ENCODE measurements at places on chromosomes 5 and 9.

GRCh38 chr5:168356592-168356991, 65.1 kb downstream of the WWC1 start:
- DNase-seq, result no peak

DNA sequence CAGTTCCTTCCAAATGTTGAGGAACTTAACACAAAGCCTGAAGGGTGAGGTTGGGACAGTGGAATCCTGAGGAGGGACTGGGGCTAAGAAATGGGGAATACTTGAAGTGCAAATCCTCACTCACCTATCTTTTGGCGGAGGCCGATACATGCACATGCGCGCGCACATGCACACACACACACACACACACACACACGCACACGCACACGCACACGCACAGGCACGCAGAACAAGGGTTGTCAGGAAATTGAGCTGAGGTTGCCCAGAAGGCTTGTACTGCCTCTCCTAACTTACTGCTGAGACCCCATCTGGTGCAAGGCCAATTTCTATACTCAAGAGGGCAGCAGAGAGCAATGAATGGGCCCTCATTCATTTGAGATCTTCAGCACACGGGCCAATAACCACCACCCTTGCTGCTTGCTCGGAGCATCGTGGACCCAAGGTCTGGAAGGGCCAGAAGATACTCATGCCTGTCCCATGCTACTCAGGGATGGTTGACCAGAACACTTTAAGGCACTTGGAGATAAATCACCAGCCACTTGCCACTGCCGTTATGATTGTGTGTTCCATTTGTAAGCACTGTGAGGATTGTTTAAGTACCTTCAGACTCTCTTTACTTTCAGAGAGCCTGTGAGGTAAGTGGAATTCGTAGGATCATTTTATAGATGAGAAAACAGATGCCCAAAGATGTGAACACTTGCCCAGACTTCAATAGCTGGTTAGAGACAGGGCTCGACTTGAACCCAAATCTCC, 21.5 kb downstream of the BTF3 start:
- DNase-seq, result peak; percentile 29

DNA sequence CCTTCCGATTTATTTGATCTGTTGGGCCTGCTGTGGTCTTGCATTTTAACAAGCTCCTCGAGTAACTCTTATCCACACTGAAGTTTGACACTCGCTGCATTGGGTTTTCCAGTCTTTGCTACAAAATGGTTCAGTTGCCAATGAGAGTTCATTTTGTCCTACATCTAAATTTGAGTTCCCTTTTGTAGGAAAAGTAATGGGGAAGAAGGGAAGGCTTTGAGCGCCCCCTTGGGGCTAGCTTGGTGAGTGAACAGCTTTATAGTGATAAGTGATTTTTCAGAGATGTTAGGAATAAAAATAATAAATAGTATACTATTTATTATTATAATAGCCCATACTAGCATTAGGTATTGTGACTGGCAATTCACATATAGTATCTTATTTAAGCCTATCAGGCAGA, 89.9 kb upstream of the GNAQ start:
- peak; percentile 21 for DNase-seq

- DNase-seq, result no peak
Observed at GRCh38 chr5:156036640-156037039, 290.3 kb upstream of the SGCD start.

DNA sequence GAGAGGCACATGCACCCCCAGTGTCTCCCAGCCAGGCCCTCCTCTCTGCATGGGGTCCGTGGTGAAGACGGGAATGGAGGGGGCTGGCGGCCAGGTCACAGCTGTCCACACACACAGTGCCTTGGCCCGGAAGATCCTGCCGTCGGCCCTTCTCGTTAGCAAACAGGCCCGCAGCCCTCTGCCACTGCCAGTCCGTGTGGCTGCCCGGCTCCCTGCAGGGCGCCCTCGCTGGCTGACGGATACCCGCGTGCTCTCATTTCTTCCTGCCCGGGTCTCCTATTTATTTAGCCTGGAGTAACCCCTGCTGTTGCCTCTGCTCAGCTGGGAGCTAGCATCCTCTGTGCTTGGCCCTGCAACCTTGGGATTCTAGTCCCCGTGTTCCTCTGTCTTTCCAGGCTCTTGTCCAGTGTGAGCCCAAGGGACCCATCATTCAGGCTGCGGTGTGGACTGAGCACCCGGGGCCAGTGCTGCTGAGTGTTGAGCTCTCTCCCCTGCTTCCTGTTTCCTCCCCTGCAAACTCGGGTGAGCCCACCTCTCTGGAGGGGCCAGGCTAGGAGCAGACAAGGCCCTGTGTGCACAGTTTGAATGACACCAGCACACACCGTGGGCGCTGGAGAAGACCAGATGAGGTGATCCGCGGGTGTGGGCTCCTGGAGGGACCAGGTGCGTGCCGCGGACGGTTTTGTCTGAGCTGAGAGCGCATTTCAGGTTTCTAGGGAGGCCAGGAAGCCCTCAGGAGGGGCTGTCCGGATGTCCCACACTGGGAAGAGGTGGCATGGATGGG, 14.6 kb upstream of the RNU6ATAC start:
- no peak for DNase-seq

DNA sequence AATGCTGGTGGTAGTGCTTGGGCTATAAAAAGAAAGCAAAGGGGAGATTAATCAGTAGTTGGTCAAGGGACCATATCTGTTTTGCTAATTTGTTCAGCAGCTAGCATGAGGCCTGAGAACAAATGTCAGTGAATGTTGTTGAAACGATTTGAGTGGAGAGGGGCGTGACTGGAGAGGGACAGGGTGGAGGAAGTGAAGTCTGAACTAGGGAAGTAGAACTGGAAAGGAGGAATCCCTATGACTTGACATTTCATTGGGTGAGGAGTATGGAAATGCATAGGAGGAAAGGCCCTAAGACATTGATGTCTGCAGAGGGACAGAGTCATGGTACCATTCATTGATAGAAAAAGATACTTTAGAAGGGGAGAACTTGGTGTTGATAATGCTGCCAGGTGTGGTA, 19.7 kb downstream of the TLE4 start:
- DNase-seq, result no peak

DNA sequence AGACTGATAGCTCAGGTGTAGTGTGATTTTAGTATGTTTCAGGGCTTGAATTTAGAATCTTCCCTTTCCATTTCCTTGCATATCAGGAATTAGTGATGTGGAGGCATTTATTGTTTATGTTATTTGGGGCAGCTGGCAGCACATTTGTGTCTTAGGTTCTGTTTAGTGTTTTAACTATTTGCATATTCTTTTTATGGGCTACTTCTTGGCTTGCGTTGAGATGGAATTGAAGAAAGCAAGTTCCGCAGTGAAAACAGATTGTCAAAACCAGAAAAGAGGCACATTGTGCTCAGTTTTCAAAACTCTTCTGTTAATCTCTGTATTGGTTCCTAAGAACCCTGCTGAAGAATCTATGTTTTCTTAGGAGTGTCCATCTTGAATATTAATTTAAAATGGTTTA, 80.3 kb downstream of the ZSWIM6 start:
- DNase-seq, result no peak

- no peak for DNase-seq
Observed at GRCh38 chr9:89048616-89049015, 57.3 kb downstream of the S1PR3 start.

GRCh38 chr9:89781838-89782540, 177.2 kb downstream of the GADD45G start:
- DNase-seq, result no peak

DNA sequence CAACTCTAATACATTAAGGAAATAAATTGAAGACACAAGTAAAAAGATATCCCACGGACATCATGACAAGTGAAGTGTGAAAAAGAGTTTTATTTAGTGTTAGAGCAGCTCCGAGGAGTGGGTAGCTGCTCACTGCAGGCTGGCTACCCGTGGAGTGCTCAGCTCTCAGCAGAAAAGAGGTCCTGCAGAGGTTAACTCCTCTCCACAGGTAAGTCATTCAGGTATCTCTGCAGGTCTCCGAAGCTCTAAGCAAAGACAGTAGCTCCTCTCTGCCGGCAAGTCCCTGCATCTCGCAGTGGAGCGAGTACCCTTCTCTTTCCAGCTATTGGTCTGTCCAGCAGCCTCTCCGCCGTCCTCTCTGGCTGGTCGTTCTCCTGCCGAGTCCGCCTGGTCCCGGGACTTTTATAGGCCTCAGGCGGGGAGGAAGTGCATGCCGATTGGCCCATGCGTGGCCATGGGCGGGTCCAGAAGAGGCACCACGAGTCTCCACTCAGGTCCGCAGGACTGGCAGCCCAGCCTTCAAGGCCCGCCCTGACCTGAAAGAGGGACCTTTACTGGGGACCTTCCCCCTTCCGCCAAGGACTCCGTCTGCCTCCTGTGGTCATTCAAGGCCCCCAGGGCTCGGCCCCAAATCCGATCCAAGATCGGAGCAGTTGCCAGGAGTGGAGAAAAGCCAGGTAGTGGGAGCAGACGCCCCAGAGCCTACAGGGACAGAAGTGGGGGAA, 29.9 kb downstream of the BTNL9 start:
- DNase-seq, result no peak

- DNase-seq, result no peak
Observed at GRCh38 chr9:130368631-130369103, 76.1 kb upstream of the ASS1 start.

DNA sequence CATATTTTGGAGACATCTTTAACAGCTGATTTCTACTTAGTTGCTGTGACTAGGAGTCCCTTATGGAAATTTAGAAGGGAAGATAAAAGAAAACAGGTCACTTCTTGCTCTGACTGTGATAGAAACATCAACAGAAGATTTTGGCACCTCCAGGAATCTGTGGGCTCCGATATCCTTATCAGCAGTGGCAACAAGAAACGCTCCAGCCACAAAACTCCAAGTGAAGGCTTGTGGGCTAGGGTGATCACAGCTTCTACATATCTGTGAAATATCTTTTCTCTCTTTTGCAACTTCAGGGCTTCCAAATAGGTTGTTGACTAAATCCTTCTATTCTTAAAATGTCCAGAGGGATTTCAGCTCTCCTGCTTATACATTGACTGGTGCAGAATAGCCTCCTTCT, 1625.5 kb upstream of the CDH6 start:
- DNase-seq, result no peak

DNA sequence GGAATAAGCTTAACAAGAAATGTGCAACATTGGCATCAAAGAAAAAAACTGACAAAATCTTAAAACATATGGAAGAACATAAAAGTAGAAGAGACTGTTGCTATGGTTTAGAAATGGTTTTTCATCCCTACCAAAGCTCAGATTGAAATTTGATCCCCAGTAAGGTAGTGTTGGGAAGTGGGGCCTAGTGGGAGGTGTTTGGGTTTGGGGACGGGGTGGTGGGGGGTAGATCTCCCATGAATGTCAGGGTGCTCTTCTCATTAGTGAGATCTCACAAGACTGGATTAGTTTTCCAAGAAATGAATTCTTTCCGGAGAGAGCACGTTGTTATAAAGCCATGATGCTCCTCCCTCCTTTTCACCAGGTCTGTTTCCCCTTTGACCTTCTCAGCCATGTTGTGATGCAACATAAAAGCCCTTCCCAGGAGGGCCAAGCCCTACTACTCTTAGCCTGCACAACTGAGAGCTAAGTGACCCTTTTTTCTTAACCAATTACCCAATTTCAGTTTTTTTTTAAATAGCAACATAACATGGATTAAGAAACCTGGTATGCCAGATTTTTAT, 10.6 kb downstream of the TMEM167A start:
- DNase-seq, result no peak

DNA sequence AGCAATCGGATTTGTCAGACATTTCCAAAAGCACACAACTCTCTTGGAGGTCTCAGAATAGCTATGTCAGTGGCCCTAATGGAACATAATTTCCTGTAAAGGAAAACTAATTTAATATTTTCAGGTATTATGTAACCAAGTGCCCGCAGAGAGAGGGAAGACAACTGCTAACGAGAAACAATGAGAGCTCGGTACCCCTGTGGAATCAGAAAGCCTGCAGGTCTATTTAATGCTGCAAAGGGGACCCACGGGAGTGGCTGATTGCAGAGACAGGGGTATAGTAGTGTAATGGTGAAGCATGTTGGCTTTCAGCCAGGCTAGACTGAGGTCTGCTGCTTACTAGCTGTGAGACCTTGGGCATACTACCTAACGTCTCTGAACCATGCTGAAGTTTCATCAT, 508.1 kb upstream of the BRINP1 start:
- no peak for DNase-seq

DNA sequence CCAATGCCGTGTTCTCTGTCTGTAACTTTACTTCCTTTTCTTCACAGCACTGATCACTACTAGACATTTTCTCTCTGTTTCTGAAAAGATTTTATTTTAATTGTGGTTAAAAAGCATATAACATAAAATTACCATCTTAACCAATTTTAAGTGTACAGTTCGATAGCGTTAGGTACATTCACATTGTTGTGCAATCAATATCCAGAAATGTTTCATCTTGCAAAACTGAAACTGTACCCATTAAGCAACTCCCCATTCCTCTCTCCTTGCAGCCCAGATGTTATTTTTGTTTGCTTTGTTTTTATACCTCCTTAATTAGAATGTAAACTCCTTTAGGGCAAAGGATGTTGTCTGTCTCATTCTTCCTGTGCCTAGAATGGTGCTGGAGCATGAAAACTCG, 47.5 kb downstream of the COL27A1 start:
- DNase-seq, result no peak

- no peak for DNase-seq
Observed at GRCh38 chr5:81948349-81948748, 23.5 kb upstream of the ATG10 start.

DNA sequence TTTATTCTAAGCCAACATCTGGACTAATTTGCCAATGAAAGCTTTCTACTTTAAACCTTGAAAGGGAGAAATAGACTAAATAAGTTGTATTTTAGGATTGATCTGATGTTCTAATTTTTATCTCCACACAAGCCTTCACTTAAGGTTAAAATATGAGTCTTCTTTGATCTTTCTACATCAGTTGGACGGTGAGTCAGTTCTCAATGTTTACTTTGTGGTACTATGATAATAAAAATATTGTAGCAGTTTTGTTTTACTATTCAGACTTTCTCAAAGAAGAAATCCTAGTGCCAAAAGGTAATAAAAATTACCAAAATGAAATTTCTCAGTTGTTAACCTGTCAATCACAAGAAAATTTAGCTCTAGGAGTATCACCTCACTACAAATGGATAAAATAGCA, 203.5 kb upstream of the RGMB start:
- no peak for DNase-seq

GRCh38 chr5:57601996-57602395, 119.4 kb upstream of the ACTBL2 start:
- DNase-seq, result no peak

GRCh38 chr9:105712773-105713172, 18.4 kb downstream of the TMEM38B start:
- DNase-seq, result no peak

Measured in stimulated activated CD8-positive, alpha-beta memory T cell treated with anti-CD3 and anti-CD28 coated beads, Interleukin-2, amount 100 ng/mL, for 48 hours (primary cell).